ENCODE measurements at places on chromosomes 2 and 18. TPM values are rescaled to one million over a fixed set of nuclear protein-coding genes. Genes with fewer than 3 reads are reported as not detected.

KYNU gene
- 5.1 TPM for total RNA-seq

ACTG2 gene
- total RNA-seq = 0.52 TPM

CNGA3 gene
- 0.11 TPM for total RNA-seq

ENOSF1 gene
- 78.5 TPM for total RNA-seq

NEB gene
- 8.5 TPM for total RNA-seq

EXOC6B gene
- 63.1 TPM for total RNA-seq

SERPINB12 gene
- not detected for total RNA-seq

MC4R gene
- total RNA-seq = not detected

HOXD13 gene
- total RNA-seq = not detected

SKA1 gene
- 0.47 TPM for total RNA-seq

BMP10 gene
- not detected for total RNA-seq

ANKRD36C gene
- 55.7 TPM for total RNA-seq

NEU2 gene
- total RNA-seq = not detected

Data from adrenal gland (tissue), 19 donors.